ENCODE measurements at places on chromosomes 6 and 20.

DNA sequence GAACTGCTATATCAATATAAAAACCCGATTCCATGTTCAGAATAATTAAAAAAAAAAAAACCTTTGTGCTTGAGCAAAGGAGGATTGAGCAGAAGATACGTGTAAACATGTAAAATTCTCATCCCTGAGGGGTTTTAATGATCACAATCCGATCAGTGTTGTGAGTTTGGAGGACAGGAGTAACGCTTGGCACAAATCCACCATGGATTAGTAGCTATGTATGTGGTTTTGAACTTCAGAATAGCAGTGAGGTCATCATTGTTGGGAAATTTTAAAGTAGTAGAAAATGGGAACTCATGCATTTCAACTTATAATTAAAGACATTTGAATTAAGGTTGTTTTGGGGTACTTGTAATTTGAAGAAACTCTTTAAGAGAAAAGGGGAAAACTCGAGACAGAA, 203.2 kb downstream of the RPS12 start:
- no peaks in the 10 kb centered on the region for H3K36me3 ChIP-seq
- no peaks in the 10 kb centered on the region for H3K27me3 ChIP-seq
- H3K4me3 ChIP-seq = no peak overlapping the region
- H3K4me1 ChIP-seq = no peaks in the 10 kb centered on the region
- H3K27ac ChIP-seq = no peak overlapping the region

DNA sequence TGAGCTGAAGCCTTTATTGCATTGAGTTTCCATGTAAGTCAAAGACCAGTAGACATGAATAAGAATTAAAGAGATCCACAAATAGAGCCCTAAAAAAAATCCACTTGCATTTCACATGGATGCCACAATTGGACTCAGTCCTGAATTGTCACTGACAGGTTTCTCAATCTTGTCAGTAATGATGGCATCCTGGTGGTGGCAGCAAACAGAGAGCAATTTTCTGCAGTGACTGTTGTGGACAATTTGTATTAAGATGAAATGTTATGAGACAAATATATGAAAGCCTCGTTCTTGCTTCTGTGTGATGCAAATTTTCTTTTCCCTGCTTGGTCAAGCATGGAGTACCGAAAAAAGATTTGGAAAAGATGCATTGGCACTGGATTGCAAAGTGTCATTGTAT, 278.9 kb downstream of the SAMD5 start:
- H3K27ac ChIP-seq = no peak overlapping the region
- peaks cover under 1% of the 10 kb centered on the region for H3K4me1 ChIP-seq
- no peaks in the 10 kb centered on the region for H3K27me3 ChIP-seq

DNA sequence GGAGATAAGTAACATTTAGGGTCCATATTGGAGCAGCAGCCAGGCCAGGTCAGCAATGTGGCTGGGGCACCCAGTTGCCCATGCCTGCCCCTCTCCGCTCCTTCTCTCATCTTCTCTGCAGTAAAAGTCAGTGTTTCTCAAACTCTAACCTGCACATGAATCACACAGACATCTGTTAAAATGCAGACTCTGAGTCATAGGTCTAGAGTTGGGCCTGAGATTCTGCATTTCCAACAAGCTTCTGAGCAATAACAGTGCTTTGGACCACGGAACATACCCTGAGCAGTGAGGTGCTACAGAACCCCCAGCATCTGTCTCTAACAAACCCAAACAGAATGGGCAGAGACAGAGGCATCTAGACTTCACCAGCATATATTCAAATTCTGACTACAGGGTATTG, 10.1 kb downstream of the PHF10 start:
- no peak overlapping the region for H3K27ac ChIP-seq
- H3K4me1 ChIP-seq = peaks cover 3% of the 10 kb centered on the region
- H3K4me3 ChIP-seq = no peak overlapping the region
- H3K27me3 ChIP-seq = no peaks in the 10 kb centered on the region
- DNase-seq = no peak

- DNase-seq = no peak
- peak overlapping the region; percentile 98 for H3K4me3 ChIP-seq
Measured at GRCh38 chr6:100880149-100880852, 828 bp downstream of the ASCC3 start.

GRCh38 chr20:46139908-46140482, 21.9 kb downstream of the CD40 start:
- no peaks in the 10 kb centered on the region for H3K36me3 ChIP-seq
- no peak overlapping the region for H3K4me3 ChIP-seq
- peaks cover 15% of the 10 kb centered on the region for H3K4me1 ChIP-seq
- peak overlapping the region; percentile 89 for H3K27ac ChIP-seq
- no peak for DNase-seq

- no peak overlapping the region for H3K27ac ChIP-seq
- H3K27me3 ChIP-seq = no peaks in the 10 kb centered on the region
- peaks cover 5% of the 10 kb centered on the region for H3K36me3 ChIP-seq
- no peak for DNase-seq
- no peak overlapping the region for H3K4me3 ChIP-seq
Measured at GRCh38 chr6:13794184-13794583, 20.2 kb downstream of the MCUR1 start.

DNA sequence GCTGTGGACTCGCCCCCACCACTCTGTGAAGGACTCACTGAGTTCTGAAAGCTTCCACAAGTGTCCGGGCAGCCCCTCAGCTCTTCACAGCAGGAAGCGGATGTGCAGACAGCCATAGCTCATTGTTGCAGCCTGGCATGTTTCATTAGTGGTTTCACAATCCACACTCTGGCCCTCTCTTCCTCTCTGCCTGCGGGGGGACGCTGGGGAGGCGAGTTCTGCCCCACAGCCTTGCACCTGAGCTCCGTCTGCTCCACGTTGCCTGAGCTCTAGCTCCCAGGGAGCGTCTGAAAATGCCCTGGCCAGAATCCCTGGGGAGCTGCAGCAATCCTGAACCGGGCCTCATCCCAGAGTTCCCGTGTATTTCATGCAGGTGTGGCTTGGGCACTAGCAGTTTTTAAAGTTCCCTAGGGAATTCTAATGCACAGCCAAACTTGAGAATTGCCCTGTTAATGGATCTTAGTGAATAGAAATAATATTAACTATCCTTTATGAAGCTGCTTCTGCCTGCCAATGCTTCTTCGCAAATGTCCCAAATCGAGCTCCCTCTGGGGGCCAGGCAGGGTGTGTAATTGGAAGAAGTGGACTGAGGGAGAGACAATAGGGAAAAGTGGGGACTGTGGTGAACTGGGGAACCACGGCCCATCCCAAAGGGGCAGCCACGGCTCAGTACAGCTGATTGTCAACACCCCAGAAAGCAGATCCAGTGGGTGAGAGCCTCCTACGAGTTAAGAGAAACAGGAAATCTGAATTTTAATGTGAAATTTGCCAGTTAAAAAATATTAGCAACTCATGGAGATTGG, 51.5 kb downstream of the CTCFL start:
- H3K4me3 ChIP-seq = no peak overlapping the region
- peaks cover 8% of the 10 kb centered on the region for H3K27me3 ChIP-seq
- no peaks in the 10 kb centered on the region for H3K36me3 ChIP-seq
- DNase-seq = no peak
- H3K4me1 ChIP-seq = peaks cover 16% of the 10 kb centered on the region

DNA sequence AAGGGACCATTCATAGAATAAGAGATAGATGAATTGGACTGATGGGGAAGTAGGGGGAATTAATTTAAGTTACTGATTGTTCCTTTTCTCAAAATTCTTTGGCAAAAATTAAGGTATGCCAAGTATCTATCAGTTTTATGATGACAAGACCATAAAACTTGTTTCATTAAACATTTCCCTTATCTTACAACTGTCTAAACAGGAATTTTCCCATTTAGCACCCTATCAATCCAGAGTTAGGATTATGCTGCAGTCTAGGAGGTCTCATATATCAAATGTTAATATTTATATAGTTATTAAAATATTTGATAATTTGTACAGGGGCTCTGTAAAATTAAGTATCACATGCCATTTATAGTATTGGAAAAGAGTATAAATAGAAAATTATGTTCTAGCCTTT, 51.5 kb upstream of the ARID1B start:
- H3K36me3 ChIP-seq = no peaks in the 10 kb centered on the region
- H3K4me3 ChIP-seq = no peak overlapping the region
- H3K27ac ChIP-seq = no peak overlapping the region
- peaks cover 2% of the 10 kb centered on the region for H3K27me3 ChIP-seq
- peaks cover 3% of the 10 kb centered on the region for H3K4me1 ChIP-seq

- H3K27me3 ChIP-seq = no peaks in the 10 kb centered on the region
- H3K27ac ChIP-seq = no peak overlapping the region
- no peaks in the 10 kb centered on the region for H3K36me3 ChIP-seq
- no peaks in the 10 kb centered on the region for H3K4me1 ChIP-seq
- DNase-seq = no peak
- H3K4me3 ChIP-seq = no peak overlapping the region
Measured at GRCh38 chr6:4180652-4181255, 45.4 kb upstream of the ECI2 start.

DNA sequence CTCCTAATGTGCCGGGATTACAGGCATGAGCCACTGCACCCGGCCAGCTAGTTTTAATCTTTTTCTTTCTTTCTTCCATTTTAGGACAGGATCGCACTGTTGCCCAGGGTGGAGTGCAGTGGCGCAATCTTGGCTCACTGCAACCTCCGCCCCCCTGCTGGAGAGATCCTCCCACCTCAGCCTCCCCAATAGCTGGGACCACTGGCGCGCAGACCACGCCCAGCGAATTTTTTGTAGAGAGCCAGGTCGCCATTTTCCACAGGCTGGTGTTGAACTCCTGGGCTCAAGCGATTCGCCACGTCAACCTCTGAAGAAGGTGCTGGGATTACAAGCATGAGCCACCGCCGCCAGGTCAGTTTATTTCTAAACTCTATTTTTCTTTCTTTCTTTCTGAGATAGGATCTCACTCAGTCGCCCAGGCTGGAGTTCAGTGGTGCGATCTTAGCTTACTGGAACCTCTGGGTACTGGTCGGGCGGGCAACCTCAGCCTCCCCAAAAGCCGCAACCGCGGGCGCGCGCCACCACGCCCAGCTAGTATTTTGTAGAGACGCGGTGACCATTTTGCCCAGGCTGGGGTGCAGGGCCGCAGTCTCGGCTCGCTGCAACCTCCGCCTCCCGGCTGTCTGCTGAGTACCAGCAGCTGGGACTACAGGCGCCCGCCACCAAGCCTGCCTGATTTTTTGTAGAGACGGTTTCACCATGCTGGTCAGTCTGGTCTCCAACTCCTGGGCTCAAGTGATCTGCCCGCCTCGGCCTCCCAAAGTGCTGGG, 20.0 kb upstream of the LIN28B start:
- H3K4me3 ChIP-seq = no peak overlapping the region
- peaks cover 4% of the 10 kb centered on the region for H3K36me3 ChIP-seq
- peaks cover 16% of the 10 kb centered on the region for H3K4me1 ChIP-seq
- H3K27me3 ChIP-seq = no peaks in the 10 kb centered on the region
- no peak for DNase-seq

DNA sequence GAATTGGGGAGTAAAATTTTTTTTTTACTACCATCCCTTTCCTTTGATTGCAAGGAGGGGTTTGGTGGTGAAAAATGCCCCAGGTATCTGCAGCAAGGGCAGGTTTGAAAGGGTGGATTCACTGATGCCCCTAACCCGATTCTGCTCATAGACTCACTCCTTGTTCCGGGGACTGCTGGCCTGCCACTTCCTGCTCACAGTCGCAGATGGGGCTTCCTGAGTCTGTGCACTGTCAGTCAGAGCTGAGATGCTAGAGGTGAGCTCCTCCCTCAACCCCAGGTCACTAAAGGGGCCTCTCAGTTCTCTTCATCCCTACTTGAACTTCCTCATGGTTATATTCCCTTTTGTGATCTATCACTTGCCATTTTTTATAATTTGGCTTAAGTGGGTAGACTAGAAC, 357.9 kb downstream of the FARS2 start:
- DNase-seq = no peak
- no peaks in the 10 kb centered on the region for H3K4me1 ChIP-seq
- H3K27ac ChIP-seq = no peak overlapping the region

- H3K36me3 ChIP-seq = peaks cover 9% of the 10 kb centered on the region
- peaks cover 5% of the 10 kb centered on the region for H3K4me1 ChIP-seq
- no peaks in the 10 kb centered on the region for H3K27me3 ChIP-seq
- no peak for DNase-seq
Measured at GRCh38 chr6:43189776-43190304, 7.8 kb downstream of the CUL9 start.

DNA sequence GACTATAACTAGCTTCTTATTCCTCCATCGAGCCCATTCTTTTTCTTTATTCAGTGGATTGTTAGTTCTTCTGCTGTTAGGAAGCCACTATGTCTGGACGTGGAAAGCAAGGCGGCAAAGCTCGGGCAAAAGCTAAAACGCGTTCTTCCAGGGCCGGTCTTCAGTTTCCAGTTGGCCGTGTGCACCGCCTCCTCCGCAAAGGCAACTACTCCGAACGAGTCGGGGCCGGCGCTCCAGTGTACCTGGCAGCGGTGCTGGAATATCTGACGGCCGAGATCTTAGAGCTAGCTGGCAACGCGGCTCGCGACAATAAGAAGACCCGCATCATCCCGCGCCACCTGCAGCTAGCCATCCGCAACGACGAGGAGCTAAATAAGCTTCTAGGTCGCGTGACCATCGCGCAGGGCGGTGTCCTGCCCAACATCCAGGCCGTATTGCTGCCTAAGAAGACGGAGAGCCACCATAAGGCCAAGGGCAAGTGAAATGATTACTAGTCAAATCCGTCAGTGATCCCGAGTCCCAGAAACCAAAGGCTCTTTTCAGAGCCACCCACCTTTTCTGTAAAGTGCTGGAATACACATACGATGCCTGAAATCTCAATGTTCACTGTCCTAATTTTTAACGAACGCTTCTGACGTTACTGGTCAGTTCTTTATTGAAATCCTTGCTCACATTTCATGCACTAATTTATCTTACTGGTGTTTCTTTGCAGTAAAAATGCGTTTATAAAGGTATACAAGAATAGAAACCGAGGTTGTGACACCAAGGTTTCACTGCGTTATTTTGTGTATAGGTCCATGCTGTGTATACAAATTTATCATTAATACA, 129.9 kb downstream of the HFE start:
- no peak overlapping the region for H3K27ac ChIP-seq
- DNase-seq = peak; percentile 70
- no peaks in the 10 kb centered on the region for H3K36me3 ChIP-seq
- H3K4me1 ChIP-seq = peaks cover 31% of the 10 kb centered on the region

GRCh38 chr6:11212664-11213063, 19.8 kb downstream of the NEDD9 start:
- H3K4me3 ChIP-seq = no peak overlapping the region
- peaks cover 21% of the 10 kb centered on the region for H3K36me3 ChIP-seq
- H3K4me1 ChIP-seq = peaks cover 44% of the 10 kb centered on the region
- no peak overlapping the region for H3K27ac ChIP-seq
- DNase-seq = no peak

- no peaks in the 10 kb centered on the region for H3K36me3 ChIP-seq
- peaks cover 4% of the 10 kb centered on the region for H3K4me1 ChIP-seq
- no peak for DNase-seq
- no peaks in the 10 kb centered on the region for H3K27me3 ChIP-seq
- no peak overlapping the region for H3K27ac ChIP-seq
- H3K4me3 ChIP-seq = no peak overlapping the region
Measured at GRCh38 chr6:38432479-38432878, 207.2 kb downstream of the BTBD9 start.

- H3K27me3 ChIP-seq = no peaks in the 10 kb centered on the region
- no peaks in the 10 kb centered on the region for H3K36me3 ChIP-seq
- no peak for DNase-seq
- no peak overlapping the region for H3K4me3 ChIP-seq
- H3K4me1 ChIP-seq = no peaks in the 10 kb centered on the region
Measured at GRCh38 chr20:20695250-20695816, 17.1 kb downstream of the RALGAPA2 start.
